ENCODE measurements at places on chromosomes 13 and 19. TPM values are rescaled to one million over a fixed set of nuclear protein-coding genes. Genes with fewer than 3 reads are reported as not detected.

The BEST2 gene
- total RNA-seq, result not detected

The COMP gene
- total RNA-seq, result 5.0 TPM

The ZNF625 gene
- total RNA-seq, result 12.0 TPM

The DCT gene
- total RNA-seq, result not detected

The ZNF569 gene
- total RNA-seq, result 0.11 TPM

The RGL3 gene
- total RNA-seq, result 63.2 TPM

The FPR3 gene
- 16.0 TPM for total RNA-seq

The RANBP3 gene
- 48.0 TPM for total RNA-seq

The CYSLTR2 gene
- 1.2 TPM for total RNA-seq

Data from ascending aorta (tissue), 2 donors.